MCF 10A (cell line): ENCODE measurements at places on chromosomes 12 and 14. TPM values are rescaled to one million over a fixed set of nuclear protein-coding genes. Genes with fewer than 3 reads are reported as not detected.

DNA sequence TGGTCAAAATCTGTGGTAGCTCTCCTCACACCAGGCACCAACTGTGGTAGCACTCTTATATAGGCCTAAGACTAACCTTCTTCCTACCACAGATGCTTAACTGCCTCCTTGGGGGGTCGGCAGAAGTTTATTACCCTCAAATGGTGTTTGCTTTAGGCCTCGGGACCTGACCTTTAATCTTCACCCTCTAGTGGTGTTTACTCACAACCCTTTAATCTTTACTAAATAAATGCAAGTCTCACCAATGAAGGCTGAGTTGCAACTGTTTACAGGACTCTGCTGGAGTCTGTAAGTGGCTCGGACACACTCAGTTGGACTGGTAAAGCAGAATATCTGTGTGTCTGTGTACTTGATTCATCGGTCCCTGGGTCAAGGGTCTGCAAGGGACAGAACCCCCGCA is 29.4 kb downstream of the CCER1 start:
- H3K4me3 ChIP-seq: no peak overlapping the region
- H3K4me1 ChIP-seq: no peaks in the 10 kb centered on the region
- no peaks in the 10 kb centered on the region for H3K36me3 ChIP-seq
- H3K27ac ChIP-seq: no peak overlapping the region
- no peak for DNase-seq

- H3K4me1 ChIP-seq: peaks cover 30% of the 10 kb centered on the region
- H3K27ac ChIP-seq: peak overlapping the region; percentile 99
- H3K27me3 ChIP-seq: no peaks in the 10 kb centered on the region
- H3K36me3 ChIP-seq: peaks cover 67% of the 10 kb centered on the region
- peak overlapping the region; percentile 72 for H3K4me3 ChIP-seq
Measured at GRCh38 chr14:75126121-75126544, 715 bp downstream of the NEK9 start.

DNA sequence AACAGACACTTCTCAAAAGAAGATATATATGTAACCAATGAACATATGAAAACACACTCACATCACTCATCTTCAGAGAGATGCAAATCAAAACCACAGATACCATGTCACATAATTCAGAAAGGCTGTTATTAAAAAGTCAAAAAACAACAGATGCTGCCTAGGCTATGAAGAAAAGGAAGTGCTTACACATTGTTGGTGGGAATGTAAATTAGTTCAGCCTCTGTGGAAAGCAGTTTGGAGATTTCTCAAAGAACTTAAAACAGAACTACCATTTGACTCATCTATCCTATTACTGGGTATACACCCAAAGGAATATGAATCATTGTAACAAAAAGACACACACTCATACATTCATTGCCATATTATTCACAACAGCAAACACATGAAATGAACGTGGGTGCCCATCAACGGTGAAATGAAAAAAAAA is 35.1 kb downstream of the EIF2S3B start:
- H3K4me1 ChIP-seq: peaks cover 13% of the 10 kb centered on the region
- H3K27me3 ChIP-seq: no peaks in the 10 kb centered on the region
- H3K4me3 ChIP-seq: no peak overlapping the region
- DNase-seq: peak; percentile 22

The RTN1 gene
- 8.4 and 9.8 TPM in 2 replicates for total RNA-seq

DNA sequence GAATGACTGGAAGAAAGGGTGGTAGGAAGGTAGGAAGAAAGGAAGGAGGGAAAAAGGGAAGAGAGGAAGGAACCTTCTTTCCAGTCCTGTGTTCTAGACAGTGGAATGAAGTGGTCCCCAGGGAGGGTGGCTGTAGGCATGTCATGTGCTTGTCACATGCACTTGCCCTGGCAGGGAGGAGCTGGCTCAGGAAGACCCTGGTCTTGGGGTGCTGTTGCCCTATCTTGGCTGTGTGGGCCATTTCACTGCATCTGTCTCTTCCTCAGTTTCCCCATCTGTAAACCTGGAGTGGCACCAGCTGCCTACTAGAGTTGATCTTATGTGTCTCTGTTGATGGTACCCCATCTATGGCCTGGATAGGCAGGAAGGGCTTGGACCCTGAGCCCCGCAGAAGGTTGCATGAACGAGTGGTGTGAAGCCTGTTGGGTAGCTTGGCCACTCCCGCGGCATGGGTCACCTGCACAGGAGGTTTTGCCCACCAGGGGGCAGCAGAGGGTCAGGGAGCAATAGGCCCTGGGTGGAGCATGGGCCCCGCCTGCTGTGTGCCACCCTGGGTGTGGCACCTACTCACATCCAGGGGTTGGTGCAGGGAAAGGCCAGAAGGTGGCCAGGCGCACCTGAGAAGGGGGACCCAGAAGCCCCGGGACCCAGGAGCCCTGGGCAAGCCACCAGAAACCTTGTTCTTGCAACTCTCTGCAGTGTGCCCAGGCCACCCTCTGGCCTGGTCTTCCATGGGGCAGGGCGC is 25.1 kb downstream of the MEG3 start:
- H3K4me1 ChIP-seq: no peaks in the 10 kb centered on the region
- no peak overlapping the region for H3K4me3 ChIP-seq
- peak; percentile 76 for DNase-seq
- H3K27me3 ChIP-seq: no peaks in the 10 kb centered on the region

- H3K27ac ChIP-seq: no peak overlapping the region
- peaks cover 10% of the 10 kb centered on the region for H3K4me1 ChIP-seq
- H3K27me3 ChIP-seq: no peaks in the 10 kb centered on the region
- H3K4me3 ChIP-seq: no peak overlapping the region
- no peak for DNase-seq
- H3K36me3 ChIP-seq: no peaks in the 10 kb centered on the region
Measured at GRCh38 chr14:56176530-56176929, 58.3 kb downstream of the PELI2 start.

The VWF gene
- total RNA-seq: not detected in 2 replicates

The OASL gene
- 0.29 and 0.47 TPM in 2 replicates for total RNA-seq

- no peaks in the 10 kb centered on the region for H3K27me3 ChIP-seq
- peaks cover 30% of the 10 kb centered on the region for H3K4me1 ChIP-seq
- no peak overlapping the region for H3K27ac ChIP-seq
- no peak overlapping the region for H3K4me3 ChIP-seq
- H3K36me3 ChIP-seq: peaks cover 10% of the 10 kb centered on the region
Measured at GRCh38 chr12:47778881-47779280, 5.8 kb downstream of the SLC48A1 start.

The PIWIL1 gene
- total RNA-seq: not detected in 2 replicates

The TBX5 gene
- total RNA-seq: not detected in 2 replicates

The TRHDE gene
- not detected in 2 replicates for total RNA-seq

- no peaks in the 10 kb centered on the region for H3K27me3 ChIP-seq
- no peaks in the 10 kb centered on the region for H3K4me1 ChIP-seq
- no peak overlapping the region for H3K27ac ChIP-seq
- H3K36me3 ChIP-seq: peaks cover 4% of the 10 kb centered on the region
Measured at GRCh38 chr14:31080484-31080883, 54.3 kb upstream of the STRN3 start.

The DEGS2 gene
- 0.07 and 0.39 TPM in 2 replicates for total RNA-seq

DNA sequence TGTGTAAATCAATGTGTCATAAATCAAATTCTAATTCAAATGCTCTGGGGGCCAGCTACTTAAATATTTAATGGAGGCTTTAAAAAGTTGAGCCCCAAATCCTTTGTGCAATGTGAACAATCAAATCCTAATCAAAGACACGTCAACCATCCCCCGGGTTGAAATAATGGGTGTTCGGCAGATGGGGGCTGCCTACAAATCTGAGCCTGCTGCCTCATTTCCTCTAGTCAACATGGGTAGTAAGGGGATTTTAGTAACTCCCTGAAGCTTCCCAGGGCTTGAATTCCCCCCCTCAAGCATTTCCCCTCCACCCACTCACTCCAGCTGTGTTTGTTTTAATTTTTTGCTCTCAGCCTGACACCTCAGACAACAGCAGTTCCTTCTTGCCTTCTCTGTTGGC is 37.8 kb downstream of the SRRM4 start:
- DNase-seq: no peak
- no peaks in the 10 kb centered on the region for H3K36me3 ChIP-seq
- no peak overlapping the region for H3K4me3 ChIP-seq

- no peak overlapping the region for H3K27ac ChIP-seq
- H3K4me3 ChIP-seq: no peak overlapping the region
- H3K4me1 ChIP-seq: peaks cover 6% of the 10 kb centered on the region
- H3K27me3 ChIP-seq: no peaks in the 10 kb centered on the region
Measured at GRCh38 chr14:38111046-38111445, 96.7 kb upstream of the SSTR1 start.

The CGRRF1 gene
- 17.5 and 22.3 TPM in 2 replicates for total RNA-seq

DNA sequence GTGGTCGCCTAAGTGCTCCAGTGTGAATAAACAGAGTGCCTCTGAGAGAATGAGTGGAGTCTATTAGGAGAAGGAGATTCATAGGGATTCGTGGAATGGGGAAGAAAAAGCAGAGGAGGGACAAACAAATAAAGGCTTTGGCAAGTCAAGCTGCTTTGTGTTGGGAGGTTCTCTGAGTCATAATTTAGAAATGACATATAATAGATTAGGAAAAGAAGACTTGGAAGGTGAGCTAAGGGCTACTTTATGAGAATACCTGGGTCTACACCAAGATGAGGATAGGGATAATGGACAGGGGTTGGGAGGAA is 6.4 kb upstream of the NTN4 start:
- H3K4me1 ChIP-seq: peaks cover 17% of the 10 kb centered on the region
- no peak overlapping the region for H3K4me3 ChIP-seq
- H3K27ac ChIP-seq: peak overlapping the region; percentile 26
- no peaks in the 10 kb centered on the region for H3K27me3 ChIP-seq
- no peaks in the 10 kb centered on the region for H3K36me3 ChIP-seq

- peaks cover 6% of the 10 kb centered on the region for H3K36me3 ChIP-seq
- H3K4me3 ChIP-seq: no peak overlapping the region
- H3K27ac ChIP-seq: no peak overlapping the region
- no peak for DNase-seq
- H3K4me1 ChIP-seq: peaks cover 30% of the 10 kb centered on the region
- H3K27me3 ChIP-seq: no peaks in the 10 kb centered on the region
Measured at GRCh38 chr14:54002653-54003052, 46.0 kb upstream of the BMP4 start.

GRCh38 chr14:31090883-31091764 is 64.9 kb upstream of the STRN3 start:
- peaks cover 12% of the 10 kb centered on the region for H3K4me1 ChIP-seq
- peaks cover 17% of the 10 kb centered on the region for H3K36me3 ChIP-seq
- H3K4me3 ChIP-seq: no peak overlapping the region

- peaks cover 17% of the 10 kb centered on the region for H3K4me1 ChIP-seq
- H3K27ac ChIP-seq: peak overlapping the region; percentile 88
- no peaks in the 10 kb centered on the region for H3K27me3 ChIP-seq
- DNase-seq: peak; percentile 79
- peaks cover 11% of the 10 kb centered on the region for H3K36me3 ChIP-seq
- no peak overlapping the region for H3K4me3 ChIP-seq
Measured at GRCh38 chr14:71720978-71721624, 211.1 kb upstream of the RGS6 start.

The FOXG1 gene
- not detected in 2 replicates for total RNA-seq

DNA sequence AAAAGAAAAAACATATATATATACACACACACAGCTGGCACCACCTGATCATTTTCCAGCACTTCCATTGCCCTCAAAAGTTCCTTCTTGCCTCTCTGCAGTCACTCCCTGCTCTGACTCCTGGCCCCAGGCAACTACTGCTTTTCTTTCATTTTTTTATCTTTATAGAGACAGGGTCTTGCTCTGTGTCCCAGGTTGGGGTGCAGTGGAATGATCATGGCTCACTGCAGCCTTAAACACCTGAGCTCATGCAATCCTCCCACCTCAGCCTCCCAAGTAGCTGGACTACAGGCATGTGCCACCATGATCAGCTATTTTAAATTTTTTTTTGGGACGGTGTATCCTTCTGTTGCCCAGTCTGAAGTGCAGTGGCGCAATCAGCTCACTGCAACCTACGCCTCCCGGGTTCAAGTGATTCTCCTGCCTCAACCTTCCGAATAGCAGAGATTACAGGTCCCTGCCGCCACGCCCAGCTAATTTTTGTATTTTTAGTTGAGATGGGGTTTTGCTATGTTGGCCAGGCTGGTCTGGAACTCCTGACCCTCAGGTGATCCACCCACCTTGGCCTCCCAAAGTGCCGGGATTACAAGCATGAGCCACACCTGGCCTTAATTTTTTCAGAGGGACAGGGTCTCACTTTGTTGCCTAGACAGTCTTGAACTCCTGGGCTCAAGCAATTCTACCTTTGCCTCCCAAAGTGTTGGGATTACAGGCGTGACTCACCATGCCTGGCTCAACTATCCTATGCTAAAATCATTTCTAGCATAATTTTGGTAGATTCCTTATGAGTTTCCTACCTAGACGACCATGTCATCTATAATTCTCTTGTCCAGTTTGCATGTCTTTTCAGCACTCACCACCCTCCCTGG is 7.8 kb downstream of the HSP90AA1 start:
- H3K27ac ChIP-seq: peak overlapping the region; percentile 85
- H3K27me3 ChIP-seq: no peaks in the 10 kb centered on the region
- no peak overlapping the region for H3K4me3 ChIP-seq
- H3K4me1 ChIP-seq: peaks cover 6% of the 10 kb centered on the region

The ZNF385A gene
- 8.3 and 9.0 TPM in 2 replicates for total RNA-seq

DNA sequence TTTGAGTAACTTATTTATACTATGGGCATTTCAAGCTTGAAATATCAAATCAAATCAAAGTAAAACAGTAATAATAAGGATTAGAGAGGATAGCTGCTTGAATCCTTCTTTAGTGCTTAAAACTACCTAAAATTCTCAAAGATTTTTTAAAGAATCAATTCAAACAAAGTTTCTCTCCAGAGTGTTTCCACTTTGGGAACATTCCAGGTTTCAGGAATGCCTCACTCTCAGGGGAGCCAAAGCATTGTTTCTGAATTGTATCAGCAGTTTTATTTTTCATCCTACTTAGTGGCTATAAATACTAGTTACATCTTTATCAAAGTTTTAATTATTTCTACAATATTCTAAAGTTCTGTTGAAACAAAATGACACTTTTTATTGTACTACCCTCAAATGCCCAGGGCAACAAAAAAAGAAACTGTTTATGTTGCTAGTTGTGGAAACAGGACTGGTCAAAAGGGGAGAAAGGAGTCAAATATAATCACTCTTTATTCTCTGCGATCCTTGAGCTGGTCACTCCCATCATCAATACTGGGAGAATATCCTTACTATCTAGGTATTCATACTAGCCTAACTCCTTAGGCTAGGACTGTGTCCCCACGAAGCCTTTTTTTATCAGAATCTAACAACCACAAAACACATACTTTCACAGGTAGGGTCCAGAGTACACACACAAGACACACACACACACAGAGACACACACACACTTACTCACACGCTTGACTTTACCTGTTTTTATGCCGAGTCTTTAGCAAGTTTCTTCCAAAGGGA is 598 bp downstream of the RASSF9 start:
- H3K27ac ChIP-seq: peak overlapping the region; percentile 96
- peak overlapping the region; percentile 85 for H3K4me3 ChIP-seq
- H3K27me3 ChIP-seq: no peaks in the 10 kb centered on the region
- peak; percentile 53 for DNase-seq

The MYF5 gene
- total RNA-seq: not detected in 2 replicates
